HepG2 (cell line): ENCODE measurements at places on chromosomes 5 and 9.

GRCh38 chr5:102368392-102368791 lies 72.3 kb upstream of the SLCO4C1 start:
- DNase-seq: no peak

DNA sequence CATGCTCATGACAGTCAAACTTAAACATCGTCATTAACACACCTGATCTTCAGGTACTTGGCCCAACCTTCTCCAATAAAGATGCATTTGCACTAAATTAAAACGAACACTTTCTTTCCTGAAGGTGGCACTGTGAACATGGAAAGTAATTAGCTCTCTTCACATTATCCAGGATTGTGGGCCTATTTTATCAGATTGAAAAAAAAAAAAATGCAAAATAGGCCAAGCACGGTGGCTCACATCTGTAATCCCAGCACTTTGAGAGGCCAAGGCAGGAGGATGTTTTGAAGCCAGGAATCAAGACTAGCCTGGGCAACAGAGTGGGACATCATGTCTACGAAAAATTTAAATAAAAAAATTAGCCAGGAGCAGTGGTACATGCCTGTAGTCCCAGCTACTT lies 14.4 kb upstream of the CDC20B start:
- DNase-seq: no peak

DNA sequence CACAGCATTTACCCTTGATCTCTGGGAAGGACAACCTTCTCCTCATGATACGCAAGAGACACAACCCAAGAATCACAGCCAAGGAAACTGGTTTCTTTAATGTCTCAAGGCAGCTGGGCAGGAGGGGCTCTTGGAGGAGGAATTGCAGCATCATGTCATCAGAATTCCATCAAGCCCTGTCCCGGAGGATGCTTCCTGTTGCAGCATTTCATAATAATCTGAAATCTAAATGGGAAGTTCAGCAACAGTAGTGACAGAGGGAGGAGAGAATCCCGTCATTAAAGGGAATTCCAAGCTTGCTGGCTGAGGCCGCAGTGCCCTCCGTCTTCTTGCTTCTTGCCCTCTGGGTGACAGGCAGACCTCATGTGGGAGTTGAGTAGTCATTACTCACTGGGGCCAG lies 192.7 kb downstream of the TENT4A start:
- DNase-seq: no peak

DNA sequence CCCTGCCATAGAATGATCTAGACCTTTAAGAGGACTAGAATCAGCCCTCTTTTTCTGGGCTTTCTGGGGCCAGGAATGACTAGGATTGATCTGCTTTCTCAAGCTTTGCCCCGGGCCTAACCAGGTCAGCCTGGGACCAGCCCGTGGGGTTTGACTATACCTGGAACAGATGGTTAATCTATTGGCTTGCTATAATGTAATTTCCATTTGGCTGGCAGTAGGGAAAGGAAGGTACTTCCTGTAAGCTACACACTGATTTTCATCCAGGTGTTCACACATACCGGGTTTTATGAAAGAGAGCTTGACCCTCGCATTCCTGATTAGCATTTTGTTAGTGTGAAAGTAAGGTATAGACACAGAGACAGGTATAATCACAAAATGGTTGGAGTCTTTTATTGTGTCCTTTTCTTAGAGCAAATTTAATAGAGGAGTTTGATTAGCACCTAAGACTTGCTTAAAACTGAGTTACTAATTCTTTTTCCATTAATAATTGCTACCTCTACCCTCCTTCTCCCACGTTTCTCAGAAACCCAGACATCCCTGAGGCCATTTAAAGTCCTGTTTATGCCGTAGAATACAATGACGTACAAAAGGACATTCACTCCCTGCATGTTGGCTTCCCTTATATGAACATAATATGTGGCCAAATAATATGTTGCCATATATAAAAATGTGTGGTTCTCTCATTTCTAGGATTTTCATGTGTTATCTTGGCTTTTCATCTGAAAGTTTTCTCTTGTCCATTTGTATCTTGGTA lies 17.3 kb downstream of the LNPEP start:
- DNase-seq: no peak

GRCh38 chr9:78383130-78383529 lies 86.2 kb downstream of the PSAT1 start:
- DNase-seq: no peak
